ENCODE measurements at places on chromosomes 5 and 9.

DNA sequence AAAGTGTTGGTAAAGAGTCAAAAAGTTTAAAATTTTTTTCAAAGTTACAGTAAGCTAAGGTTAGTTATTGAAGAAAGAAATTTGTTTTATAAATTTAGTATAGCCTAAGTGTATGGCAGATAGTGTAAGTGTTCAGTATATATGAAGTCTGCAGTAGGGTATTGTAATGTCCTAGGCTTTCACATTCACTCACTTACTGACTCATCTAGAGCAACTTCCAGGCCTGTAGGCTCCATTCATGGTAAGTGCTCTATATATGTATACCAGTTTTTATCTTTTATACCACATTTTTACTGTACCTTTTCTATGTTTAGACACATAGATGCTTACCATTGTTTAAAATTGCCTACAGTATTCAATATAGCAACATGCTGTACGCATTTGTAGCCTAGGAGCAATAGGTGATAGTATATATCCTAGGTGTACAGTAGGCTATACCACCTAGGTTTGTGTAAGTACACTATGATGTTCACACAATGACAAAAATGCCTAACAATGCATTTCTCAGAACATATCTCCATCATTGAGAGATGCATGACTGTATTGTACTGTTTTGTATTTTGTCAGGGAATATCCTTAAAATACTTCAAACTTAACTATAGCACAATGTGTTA, 38.5 kb downstream of the CYSTM1 start:
- DNase-seq, result no peak

DNA sequence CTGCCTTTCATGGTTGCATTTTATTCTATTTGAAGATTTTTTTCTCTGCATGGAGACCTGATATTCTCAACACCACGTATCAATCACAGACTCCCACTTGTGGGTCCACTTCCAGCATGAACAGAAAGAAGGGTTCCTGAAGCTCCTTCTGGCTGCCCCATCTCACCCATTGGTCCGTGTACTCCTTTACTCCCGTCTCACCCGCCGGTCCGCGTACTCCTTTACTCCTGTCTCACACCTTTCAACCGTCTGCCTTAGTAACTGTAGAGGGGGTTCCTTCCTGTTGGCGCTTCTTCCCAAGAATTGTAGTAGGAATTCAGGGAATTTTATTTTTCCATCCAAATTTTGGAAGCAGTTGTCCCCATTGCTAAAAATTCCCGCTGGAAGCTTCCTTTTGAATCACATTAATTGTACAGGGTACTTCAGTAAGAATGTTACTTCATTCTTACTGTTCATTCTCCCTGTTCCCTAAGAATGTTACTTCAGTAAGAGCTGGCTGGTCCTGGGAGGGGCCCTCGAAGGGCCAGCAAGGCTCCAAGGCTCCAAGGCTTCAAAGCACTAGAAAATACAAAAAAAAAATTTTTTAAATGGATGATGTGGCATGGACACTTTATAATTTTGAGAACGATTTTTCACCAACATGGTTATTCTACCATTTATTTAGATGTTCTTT, 3.9 kb upstream of the LPCAT1 start:
- no peak for DNase-seq

GRCh38 chr9:136578915-136579649, 33.2 kb upstream of the NOTCH1 start:
- DNase-seq, result peak; percentile 58

DNA sequence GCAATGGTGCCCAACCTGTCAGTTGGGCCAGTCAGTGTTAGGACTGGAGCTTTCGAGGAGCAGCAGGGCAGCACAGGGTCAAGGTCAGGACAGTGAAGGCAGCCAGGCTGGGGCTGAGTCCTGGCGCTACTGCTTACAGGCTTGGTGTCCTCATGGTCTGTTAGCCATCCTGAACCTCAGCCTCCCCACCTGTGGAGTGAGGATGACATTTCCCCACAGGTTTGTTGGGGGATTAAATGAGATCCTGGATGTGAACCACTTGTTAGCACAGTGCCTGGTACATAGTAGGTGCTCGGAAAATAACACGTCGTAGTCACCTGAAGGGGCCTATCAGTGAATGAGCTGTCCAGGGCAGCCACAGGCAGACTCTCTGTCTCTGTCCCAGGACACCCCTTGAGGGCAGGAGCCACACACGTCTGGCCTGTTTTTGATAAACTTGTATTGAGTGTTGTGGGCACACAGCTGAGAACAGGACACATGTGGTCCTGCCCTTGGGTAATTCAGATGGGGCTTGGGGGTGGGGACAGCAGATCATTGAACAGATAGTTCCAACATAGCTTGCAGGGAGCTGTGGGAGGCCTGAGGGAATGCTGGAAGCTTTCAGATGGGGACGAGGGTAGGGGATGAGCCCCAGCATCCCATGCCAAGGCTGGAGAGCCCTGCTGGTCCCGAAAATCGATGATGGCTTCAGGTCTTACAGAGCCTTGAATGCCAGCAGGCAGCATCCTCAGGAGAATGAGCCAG, 69.3 kb downstream of the AMBP start:
- no peak for DNase-seq

GRCh38 chr9:137462396-137462985, 3.4 kb upstream of the NSMF start:
- no peak for DNase-seq

DNA sequence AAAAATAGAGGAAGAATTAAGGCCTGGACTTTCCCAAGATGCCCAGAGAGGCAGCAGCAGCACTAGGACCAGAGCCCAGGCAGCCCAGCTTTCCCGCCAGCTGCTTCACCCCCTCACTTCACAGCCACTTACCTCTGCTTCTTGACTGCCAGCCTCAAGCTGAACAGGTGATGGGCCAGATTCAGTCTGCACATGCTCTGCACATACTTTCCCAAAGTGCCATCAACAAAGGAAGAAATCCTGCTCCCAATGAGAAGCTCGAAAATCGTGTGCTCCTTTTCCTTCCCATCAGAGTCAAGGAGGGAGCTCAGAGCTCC, 4.1 kb upstream of the SLC25A48 start:
- no peak for DNase-seq

DNA sequence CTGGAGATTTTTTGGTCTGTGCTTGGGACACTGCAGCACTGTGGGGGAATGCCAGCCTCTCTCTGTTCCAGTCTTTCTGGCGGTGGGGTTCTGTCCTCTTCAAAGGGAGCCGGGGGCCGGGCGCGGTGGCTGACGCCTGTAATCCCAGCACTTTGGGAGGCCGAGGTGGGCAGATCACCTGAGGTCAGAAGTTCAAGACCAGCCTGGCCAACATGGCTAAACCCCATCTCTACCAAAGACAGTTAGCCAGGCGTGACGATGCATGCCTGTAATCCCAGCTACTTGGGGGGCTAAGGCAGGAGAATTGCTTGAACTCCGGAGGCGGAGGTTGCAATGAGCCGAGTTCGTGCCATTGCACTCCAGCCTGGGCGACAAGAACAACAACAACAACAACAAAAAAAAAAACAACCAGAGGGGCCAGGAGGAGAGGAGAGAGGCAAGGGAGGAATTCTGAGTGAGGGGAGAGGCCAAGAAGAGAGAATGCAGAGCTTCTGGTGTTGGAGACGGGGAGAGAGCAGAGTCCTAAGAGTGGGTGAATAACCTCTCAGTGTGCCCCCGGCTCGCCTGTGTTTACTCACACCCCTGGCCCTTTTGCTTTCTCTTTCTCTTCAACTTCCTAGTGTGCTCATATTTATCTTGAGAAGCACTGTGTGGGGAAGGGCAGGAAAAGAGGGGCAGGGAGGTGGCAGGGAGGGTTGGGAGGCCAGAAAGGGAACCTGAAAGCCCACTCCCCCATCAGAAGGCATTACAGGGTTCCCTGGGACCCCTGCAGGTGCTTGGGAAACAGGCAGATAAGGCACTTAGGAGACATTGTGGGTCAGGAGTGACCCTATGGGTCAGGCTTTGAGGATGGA, 3.2 kb upstream of the SET start:
- DNase-seq, result no peak

DNA sequence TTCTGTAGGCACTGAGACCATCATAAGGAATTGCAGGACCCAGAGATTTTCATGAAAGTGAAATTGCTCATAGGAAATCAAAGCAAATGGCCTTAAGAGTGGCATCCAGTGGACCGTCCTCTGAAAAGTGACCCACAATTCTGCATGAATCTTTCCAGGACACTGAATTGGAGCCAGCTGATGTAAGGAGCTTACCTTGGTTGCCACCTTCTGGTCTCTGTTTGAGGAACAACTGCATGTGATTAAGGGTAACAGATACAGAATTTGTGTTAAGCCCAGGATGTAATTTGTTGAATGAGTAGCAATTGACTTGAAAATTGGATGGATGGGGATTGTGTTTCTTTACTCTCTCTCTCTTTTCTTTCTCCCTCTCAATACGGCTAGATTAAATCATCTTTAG, 49.9 kb upstream of the GAS1 start:
- DNase-seq, result no peak

- no peak for DNase-seq
Measured at GRCh38 chr9:112170235-112170634, 4.9 kb downstream of the SUSD1 start.

- DNase-seq, result no peak
Measured at GRCh38 chr5:168843277-168844015, 264.3 kb upstream of the PANK3 start.

DNA sequence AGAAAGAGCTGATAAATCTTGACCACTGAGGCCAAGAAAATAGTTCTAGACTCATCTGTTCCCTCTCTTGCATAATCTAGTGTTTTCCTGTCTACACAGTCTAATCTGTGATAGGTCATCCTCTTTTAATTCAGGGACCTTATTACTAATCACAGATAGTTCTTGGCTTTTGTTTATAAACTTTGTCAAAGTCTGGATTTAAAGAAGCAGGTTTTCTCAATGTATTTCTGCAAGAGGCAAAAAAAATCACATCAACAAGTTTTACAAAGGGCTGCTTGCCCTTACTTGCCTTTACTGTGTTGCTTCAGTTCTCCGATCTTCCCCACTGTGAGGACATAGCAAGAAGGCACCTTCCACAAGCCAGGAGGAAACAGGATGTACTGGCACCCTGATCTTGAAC, 43.9 kb upstream of the MTAP start:
- no peak for DNase-seq

DNA sequence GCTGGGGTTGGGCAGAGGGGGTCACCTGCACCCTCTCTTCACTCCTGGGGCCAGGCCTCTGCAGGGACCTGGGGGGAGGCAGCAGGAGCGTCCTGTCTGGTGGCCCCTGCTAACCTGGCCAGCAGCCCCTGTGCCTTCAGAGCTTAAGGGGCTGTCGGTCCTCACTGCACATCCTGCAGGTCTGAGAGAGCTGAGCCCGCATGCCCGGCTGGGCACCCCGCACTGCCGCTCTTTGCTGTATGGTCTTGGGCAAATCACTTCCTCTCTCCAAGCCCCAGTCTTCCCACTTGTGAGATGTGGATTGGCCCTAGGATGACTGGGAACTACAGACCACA, 7.9 kb downstream of the FLT4 start:
- DNase-seq, result no peak

- peak; percentile 80 for DNase-seq
Measured at GRCh38 chr5:52800394-52801213, 12.9 kb downstream of the ITGA1 start.

- DNase-seq, result peak; percentile 91
Measured at GRCh38 chr9:78030553-78031443, 813 bp downstream of the GNAQ start.

- DNase-seq, result no peak
Measured at GRCh38 chr5:61589946-61590345, 257.9 kb downstream of the ZSWIM6 start.

GRCh38 chr5:133478199-133478985, 133.9 kb downstream of the FSTL4 start:
- no peak for DNase-seq

DNA sequence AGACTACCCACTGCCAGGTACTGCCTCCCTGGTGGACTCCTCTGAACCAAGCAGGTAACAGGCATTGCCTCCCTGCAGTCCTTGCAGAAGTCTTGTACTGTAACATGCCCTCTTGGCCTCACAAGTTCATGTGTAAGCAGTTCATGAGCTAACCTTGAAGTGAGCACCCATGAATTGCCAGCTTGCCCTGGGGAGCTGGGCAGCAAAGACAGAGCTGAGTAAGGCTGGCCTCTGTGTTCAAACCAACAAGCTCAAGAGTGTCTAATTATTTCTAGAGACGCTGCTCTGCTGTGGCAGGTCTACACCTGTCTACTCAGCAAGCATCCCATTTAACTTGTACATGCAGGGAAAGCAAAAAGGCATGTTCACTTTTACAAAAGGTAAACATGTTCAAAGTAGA, 113.5 kb downstream of the FEM1C start:
- DNase-seq, result peak; percentile 85

DNA sequence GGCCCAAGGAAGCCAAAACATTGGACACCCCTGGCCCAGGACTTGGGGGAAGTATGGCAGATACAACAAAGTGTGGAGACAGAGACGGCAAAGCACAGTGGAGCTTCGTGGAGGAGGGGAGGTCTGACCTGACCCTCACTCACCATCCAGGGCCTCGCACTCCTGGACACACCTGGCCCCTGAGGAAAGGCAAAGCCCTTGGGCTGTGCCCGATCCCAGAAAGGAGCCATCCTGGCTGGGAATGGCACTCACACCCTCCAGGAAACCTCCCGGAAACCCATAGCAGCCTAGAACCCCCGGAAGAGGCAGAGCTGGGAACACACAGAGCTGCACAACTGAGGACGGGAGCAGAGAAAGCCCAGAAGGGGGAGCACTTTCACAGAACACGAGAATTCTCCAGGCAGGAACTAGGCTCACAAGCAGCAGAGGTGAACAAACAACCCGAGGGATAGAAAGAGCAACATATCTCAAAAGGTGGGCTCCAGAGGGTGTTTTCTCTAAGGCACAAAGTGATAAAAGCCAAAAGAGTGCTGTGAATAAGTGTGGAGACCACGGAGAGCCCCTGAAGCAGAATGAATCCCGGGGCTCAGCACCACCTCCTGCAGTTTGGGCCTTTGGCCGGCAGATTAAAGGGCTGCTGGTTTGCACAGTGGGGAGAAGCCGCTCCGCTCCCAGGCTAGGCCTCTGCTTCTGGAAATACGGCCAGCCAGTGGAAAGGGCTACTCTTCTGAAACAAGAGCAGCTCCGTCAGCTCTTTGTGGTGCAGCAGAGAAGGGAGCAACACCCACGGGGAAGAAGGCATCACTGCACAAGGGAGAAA, 108.2 kb downstream of the UBE2R2 start:
- DNase-seq, result peak; percentile 62

DNA sequence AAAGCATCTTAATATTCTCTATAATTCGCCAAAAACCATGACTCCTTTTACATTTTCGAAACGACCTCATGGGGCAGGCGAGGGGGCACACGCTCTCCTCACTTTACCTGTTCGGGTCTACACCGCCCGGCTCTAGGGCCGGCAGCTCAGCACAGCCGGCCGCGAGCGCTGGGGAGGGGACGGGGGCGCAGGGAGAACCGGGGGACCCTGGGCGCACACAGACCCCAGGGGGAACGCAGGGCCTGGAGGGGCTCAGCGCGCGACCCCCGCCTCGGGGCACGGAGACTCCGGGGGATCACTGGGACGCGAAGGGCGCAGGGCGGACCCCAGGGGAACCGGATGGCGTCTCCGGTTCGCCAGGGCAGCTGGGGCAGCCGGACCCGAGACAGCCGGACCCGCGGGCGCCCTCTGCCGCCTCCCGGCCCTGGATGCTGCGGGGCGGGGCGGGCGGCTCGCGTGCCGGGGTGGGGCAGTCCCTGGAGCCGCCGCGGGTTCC, at the start of gene AHRR:
AHRR (plus strand) TSS at position 485 of the 496 bp plus-strand sequence. CDS start 22,189 bp downstream, outside the sequence.
- DNase-seq, result peak; percentile 74

GRCh38 chr5:148880197-148880596, 53.8 kb downstream of the ADRB2 start:
- no peak for DNase-seq

All from NCI-H69 (cell line).